ENCODE measurements at places on chromosomes 3 and 15.

- DNase-seq, result peak; percentile 47
Measured at GRCh38 chr3:57706462-57706861, 13.6 kb upstream of the DENND6A start.

DNA sequence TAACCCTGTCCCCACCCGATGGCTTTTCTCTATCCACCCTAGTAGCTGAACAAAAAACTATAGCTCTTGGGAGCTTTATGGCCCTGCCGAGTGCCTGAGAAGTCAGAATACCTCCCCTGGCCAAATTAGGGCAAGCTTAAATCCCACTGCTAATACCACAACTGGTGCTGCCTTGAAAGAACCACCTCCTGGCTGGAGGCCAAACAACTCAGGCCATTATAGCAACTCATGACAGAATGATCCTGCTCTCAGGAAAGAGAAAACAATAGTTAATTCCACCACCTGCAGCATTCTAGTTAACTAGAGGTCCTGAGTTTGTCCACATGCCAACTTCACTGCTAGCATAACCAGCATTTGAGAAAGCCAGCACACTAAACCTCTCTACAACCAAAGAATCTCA is 123.2 kb downstream of the RTP4 start:
- DNase-seq, result no peak

- no peak for DNase-seq
Measured at GRCh38 chr15:73335471-73335870, 33.3 kb downstream of the HCN4 start.

DNA sequence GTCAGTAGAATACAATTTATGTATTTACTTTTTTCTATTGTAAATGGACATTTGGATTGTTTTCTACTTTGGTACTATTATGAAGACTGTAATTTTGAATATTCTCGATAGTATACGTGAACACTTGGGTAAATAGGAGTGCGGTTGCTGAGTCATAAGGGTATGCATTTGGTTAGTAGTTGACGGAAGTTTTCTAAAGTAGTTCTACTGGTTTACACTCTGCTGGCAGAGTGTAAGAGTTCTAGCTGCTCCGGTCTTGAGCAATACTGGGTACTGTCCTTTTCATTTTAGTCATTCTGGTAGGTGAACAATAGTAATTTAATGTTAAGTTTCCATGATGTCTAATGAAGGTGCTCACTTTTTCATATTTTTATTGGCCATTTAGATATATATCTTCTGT is 70.0 kb downstream of the MEF2A start:
- no peak for DNase-seq

DNA sequence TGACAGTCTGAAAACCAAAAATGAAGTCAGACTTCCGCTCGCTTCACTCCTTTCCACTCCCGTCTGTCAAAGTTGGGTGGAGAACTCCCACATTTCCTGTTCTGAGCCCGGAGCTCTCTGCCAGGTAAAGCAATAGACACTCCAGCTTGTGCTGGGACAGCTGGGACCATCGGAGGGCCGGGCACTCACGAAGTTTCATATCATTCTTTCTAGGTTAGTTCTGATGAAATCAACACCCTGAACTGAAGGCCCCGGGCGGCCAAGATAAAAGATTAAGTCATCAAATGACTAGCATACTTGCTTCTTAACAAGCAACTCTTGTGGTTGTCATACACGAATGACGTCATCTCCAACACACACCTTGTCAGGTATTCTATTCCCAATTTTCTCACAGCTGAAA is 42.1 kb downstream of the MAGI1 start:
- DNase-seq, result no peak

DNA sequence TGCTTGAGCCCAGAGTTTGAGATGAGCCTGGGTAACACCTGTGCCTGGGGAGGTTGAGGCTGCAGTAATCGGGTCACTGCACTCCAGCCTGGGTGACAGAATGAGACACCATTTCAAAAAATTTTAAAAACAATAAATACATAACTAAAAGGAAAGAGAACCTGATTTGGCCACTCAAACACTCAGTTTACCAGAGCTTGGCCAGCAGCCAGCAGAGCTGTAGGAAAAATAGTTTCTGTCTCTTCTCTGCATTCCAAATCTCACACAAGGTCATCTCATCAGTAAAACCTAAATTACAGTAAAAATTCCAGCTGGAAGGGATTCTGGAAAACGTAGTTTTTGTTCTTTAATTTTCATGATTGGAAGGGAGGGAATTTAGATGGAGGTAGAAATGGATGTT is 7.8 kb upstream of the PPM1L start:
- DNase-seq, result no peak

DNA sequence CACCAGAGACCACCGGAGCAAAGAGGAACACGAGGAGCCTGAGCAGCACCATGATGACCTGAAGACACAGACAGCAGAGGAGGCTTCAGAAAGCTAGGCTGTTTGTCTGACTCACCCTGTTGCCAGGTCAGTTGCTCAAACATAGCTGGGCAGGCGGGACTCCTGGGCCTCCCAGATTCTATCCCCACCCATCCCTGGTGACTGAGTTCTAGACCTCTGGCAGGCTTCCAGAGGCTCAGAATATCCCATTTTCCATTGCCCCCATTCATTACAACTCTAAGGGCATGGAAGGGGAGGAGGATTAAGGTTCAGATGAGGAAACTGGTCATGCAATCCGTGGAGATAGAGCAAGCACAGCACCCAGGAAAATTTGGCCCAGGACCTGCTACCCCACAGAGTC is at the start of gene CDHR4:
TSS of gene CDHR4 (minus strand) at position 113 of the 400 bp plus-strand sequence. CDS start at position 52, 61 bp downstream.
- peak; percentile 88 for DNase-seq

DNA sequence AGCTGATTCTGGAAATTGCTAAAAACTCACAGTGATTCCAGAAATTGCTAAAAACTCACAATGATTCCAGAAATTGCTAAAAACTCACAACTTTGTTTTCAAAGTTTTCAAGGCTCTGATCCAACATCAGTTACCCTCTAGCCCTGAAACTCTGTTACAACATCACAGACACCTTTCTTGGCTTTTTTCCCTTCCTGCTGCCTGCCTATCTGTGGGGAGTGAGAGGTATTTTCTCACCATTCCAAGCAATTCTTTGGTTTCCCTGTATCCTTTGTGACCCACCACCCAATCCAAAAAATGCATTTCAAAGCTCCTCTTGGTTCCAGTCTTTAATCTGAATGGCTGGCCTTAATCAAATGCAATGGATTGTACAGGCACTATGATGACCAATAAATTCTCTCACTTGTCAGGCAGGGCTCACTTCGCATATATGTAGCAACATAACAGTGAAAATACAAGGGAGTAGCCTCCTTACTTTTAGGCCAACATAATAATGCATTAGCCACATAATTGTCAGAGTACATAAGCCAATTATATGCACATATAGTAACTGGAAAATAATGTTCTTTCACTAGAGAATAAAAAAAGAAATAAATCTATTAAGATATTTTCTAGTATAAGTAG is 1139.0 kb downstream of the ROBO2 start:
- no peak for DNase-seq

- no peak for DNase-seq
Measured at GRCh38 chr3:43025423-43025822, 46.3 kb downstream of the GASK1A start.

All from GM03348 (cell line).